ENCODE measurements at places on chromosomes 4 and X. TPM values are rescaled to one million over a fixed set of nuclear protein-coding genes. Genes with fewer than 3 reads are reported as not detected.

The UGT2B17 gene
- not detected for total RNA-seq

The DCAF8L2 gene
- not detected for total RNA-seq

The FAM47B gene
- not detected for total RNA-seq

The TMSB15A gene
- total RNA-seq, result 0.73 TPM

The ZAR1 gene
- 0.06 TPM for total RNA-seq

The TCEANC gene
- 0.63 TPM for total RNA-seq

The XPNPEP2 gene
- not detected for total RNA-seq

The GYG2 gene
- total RNA-seq, result 3.0 TPM

The CFI gene
- 0.46 TPM for total RNA-seq
